Stimulated activated CD4-positive, alpha-beta T cell treated with anti-CD3 and anti-CD28 coated beads, Interleukin-1b, Interleukin-23, amount 100 ng/mL, for 1 hour (primary cell): ENCODE measurements at places on chromosomes 1 and 21.

- DNase-seq = no peak
Measured at GRCh38 chr1:37850352-37850955, 8.9 kb downstream of the MTF1 start.

DNA sequence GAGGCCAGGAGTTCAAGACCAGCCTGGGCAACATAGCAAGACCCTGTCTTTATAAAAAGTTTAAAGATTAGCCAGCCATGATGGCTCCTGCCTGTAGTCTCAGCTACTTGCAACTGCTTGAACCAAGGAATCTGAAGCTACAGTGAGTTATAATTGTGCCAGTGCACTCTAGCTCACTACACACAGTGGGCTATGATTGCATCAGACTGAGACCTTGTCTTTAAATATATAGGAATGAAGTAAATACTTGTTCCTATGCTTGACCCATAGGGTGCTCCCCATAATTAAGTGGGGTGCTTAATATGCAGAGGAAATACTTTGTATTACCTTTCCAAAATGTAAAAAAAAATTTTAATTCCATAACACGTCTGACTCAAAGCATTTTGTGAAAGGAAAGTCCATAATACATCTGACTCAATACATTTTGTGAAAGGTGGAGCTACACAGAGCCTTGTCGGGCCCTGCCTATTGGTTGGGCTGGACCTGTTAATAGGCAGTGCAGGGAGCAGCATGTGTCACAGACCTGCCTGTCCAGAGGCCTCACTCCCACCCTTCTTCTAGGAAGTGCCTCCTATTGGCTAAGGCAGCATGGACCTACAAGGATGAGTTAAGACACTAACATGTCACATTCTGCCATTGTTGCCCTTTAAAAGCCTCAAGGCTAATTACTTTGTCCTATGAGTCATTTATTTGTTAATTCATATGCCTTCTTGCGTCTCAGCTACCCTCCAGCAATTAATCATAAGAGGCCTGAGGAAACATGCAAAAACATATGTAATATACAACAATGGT, 33.6 kb downstream of the CD58 start:
- no peak for DNase-seq

- DNase-seq = no peak
Measured at GRCh38 chr1:53458634-53459033, 565 bp upstream of the DMRTB1 start.

GRCh38 chr1:154972517-154973343, 1.8 kb upstream of the CKS1B start:
- no peak for DNase-seq

GRCh38 chr21:42308161-42308913, 6.9 kb downstream of the TFF3 start:
- DNase-seq = no peak

DNA sequence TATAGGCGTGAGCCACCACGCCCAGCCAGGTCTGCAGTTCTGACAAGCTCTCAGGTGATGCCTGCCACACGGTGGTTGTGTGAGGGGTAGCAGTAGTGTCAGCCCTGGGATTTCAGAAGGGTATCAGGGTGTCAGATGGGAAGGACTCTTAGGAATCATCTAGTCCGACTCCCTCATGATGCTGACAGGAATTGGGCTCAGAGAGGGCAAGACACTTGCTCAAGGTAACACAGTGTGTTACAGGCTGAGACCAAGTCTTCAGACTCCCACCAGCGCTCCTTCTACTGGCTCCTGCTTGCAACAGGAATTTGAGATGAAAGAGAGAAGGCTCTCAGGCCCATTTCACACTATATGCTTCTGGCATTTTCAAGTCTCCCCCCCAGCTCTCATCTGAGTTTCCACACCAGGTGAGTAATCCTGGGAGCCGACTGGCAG, 6.9 kb downstream of the HTR1D start:
- no peak for DNase-seq

- DNase-seq = no peak
Measured at GRCh38 chr1:204771358-204771757, 85.8 kb upstream of the LRRN2 start.

GRCh38 chr1:201585901-201586300, 47.0 kb downstream of the NAV1 start:
- no peak for DNase-seq

DNA sequence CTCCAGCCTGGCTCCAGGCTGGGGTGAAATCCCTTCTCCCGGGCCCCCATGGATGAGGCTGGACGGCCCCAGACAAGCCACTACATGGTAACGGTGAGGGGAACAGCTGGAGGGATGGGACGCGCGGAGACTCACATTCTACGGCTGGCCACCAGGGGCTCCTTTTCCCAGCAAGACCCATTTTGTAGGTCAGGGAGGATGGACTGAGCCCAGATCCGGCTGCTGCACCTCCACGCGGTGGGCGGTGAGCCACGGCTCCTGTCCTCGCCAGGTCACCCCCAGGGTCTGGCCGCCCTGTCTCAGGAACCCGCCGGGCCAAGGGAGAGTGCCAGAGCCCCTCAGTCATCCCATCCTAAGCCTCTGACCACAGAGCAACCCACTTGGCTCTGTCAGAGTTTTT, 75.0 kb upstream of the ACTRT2 start:
- no peak for DNase-seq

DNA sequence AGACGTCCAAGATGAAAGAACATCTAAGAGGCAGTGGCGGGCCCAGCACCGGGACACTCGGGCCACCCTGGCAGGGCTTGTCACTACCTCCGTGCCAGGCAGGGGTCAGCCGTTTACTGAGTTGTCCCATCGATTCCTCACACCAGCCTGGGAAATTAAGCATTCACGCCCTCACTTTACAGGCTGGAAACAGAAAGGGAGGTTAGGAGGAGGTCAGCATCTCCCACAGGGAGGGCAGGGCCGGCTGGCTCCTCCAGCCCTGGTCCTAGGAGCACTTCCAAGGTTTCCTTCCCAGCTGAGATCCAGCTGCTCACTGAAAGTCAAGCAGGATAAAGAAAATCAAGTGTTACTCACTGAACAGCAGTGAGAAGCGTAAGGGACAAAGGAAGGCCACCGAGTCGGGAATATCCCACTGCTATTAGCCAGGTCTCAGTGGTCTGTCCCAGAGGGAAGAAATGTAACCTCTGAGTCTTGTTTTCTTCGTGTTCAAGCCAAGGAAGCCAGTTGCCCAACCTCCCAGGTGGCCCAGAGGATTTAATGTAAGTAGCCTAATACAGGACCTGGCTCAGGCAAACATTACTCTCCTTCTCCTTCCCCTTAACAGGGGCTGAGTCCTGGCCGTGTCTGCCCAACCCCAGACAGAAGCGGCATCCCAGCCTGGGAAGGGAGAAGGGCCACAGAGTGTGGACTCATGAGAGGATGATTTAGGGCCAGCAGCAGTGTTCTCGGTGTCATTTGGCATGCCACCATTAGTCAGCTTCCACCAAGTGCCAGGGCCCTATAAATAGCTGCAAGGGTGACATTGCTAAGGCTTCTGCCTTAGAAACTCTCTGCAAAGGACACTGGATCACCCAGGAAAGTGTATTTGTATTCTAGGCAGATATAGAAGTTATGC, 203.1 kb upstream of the GALNT2 start:
- no peak for DNase-seq

DNA sequence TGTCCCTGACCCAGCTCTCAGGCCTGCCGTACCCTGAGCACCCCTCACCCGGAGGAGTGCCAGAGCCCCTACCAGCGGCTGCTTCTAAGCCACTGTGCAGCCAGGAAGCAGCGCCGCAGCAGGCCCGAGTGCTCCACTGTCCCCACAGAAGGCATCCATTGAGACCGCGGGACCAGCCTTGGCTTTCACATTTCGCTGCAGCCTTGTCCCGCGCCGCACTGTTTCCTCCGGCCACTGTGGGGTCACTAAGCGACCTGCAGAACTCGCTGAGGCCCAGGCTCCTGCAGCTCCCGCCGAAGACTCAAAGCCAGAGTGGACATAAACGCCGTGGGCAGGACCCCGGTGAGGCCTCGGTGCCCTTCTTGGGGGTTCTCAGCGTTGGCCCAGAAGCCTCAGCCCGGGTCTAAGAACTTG, 3.0 kb downstream of the ALX3 start:
- no peak for DNase-seq

GRCh38 chr21:45116066-45116465, 41.7 kb downstream of the ADARB1 start:
- DNase-seq = no peak

GRCh38 chr1:201272799-201273198, 10.5 kb upstream of the PKP1 start:
- DNase-seq = no peak

DNA sequence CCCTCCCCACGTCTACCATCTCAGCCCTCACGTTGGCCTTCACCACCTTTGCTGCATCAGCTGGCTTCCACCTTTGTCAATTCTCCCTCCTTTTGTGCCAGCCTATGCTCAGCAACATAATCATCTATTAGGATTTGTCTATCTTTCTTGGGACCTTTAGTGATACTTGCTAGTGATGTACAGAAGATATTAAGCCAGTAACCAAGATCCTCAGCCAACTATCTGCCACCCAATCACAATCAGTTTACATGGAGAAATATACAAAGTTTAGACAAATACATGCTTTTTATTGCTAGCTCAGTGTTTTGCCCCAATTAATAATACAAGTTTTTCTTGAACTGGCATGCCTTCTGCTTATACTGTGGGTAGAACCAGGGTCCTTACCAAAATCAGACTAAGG, 172.3 kb downstream of the TPR start:
- DNase-seq = no peak

- DNase-seq = no peak
Measured at GRCh38 chr1:184418652-184419349, 32.0 kb downstream of the C1orf21 start.

GRCh38 chr1:170536924-170537551, 5.1 kb downstream of the GORAB start:
- no peak for DNase-seq

- no peak for DNase-seq
Measured at GRCh38 chr1:83761167-83762038, 237.5 kb downstream of the TTLL7 start.

- no peak for DNase-seq
Measured at GRCh38 chr1:17227358-17227915, 21.5 kb upstream of the PADI3 start.

DNA sequence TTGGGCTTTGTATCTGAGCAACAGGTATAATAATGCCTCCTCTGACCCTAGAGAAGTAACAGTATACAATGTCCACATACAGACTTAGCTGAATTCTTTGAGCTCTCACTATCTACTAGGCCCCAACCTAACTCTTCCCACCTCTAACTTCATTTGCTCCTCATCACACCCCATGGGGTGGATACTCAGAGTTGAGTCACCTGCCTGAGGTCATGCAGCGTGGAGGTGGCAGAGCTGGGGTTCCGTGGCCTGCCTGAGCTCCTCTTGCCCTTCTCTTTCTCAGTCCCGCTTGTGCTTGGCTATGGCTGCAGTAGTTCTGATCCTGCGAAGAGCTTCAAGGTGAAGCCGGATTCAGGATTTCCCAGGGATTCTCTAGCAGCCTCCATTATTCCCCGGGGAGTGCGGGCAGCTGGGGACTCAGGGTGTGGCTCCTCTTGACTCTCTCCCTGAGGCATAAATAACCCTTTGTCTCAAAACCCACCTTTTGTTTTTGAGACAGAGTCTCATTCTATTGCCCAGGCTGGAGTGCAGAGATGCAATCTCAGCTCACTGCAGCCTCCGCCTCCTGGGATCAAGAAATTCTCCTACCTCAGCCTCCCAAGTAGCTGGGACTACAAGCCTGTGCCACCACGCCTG, 29.9 kb upstream of the ACTL8 start:
- no peak for DNase-seq

- DNase-seq = no peak
Measured at GRCh38 chr1:29934255-29934772, 698.0 kb downstream of the PTPRU start.

GRCh38 chr1:167543199-167543990, 10.2 kb downstream of the CREG1 start:
- no peak for DNase-seq

DNA sequence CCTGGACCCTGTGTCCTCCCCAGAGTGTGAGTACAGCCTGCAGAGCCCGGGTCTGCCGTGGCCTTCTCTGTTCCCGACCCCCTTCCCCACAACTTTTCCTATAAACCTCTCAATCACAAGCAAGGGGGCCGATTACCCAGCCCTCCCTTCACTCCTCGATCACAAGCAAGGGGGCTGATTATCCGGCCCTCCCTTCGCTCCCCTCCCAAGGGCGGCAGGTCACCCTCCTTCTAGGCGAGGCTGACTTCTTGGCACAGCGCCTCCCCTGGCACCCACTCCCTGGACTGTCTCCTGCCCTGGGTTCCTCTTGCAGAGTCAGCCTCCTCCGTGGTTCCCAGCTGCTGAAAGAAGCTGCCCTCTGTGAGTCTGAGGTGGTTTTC, 12.3 kb upstream of the LDLRAP1 start:
- DNase-seq = no peak

GRCh38 chr21:25967181-25967900, 203.2 kb downstream of the APP start:
- no peak for DNase-seq

DNA sequence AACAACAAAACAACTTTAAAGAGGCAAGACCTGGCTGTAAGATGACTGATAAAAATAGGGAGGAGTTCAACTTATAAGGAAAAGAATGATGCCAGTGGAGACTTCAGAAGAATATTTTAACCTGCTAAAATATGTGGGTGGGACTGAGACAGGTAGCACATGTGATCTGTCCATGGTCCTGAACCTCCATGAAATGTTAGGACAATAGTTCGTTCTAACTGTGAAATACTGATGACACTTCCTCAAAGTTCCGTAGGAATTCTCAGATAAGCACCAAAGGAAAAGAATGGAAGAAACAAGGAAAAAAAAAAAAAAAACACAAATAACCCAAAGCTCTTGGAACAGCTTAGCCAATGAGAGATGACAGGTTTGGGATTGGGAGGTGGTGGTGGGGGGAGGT, 44.7 kb downstream of the CDC42BPA start:
- no peak for DNase-seq

DNA sequence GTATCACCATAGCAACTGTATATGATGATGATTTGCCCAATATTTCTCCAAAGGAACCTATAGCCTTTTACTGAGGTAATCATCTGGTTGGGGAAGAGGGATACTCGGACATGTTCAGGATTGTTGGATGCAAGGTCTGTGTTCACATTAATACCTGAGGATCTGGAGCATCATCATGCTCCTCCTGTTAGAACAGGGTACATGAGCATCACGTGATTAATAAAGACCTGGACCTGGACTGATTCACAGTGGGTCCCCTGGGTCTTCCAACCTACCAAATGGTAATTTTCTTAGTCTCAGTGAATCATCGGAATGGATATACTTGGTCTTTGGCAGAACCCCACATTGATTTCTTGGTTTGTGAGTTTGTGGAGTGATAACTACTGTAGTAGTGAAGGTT, 45.6 kb upstream of the ZBTB18 start:
- no peak for DNase-seq

GRCh38 chr1:161266836-161267235, 8.3 kb downstream of the PCP4L1 start:
- DNase-seq = no peak

GRCh38 chr1:42938645-42939615, 19.7 kb downstream of the SLC2A1 start:
- no peak for DNase-seq

DNA sequence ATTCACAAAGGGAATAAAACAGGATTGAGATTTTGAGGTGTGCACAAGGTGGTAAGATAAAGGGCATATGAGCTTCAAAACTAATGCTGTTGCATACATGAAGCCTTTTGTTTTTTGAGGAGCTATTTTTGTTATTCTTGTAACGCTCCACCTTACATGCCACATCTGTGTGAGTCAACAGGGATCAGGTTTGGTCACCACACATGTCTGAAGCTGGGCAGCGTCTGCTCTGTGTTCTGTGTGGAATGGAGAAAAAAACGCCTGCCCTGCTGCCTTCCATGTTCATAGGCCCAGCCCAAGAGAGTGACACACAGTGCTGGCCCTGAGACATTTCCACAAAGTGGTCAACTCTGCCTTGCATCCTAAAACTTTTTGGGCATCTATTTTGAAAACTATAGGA, 67.7 kb downstream of the MPZL1 start:
- DNase-seq = no peak
